ENCODE measurements at places on chromosomes 11 and 22.

DNA sequence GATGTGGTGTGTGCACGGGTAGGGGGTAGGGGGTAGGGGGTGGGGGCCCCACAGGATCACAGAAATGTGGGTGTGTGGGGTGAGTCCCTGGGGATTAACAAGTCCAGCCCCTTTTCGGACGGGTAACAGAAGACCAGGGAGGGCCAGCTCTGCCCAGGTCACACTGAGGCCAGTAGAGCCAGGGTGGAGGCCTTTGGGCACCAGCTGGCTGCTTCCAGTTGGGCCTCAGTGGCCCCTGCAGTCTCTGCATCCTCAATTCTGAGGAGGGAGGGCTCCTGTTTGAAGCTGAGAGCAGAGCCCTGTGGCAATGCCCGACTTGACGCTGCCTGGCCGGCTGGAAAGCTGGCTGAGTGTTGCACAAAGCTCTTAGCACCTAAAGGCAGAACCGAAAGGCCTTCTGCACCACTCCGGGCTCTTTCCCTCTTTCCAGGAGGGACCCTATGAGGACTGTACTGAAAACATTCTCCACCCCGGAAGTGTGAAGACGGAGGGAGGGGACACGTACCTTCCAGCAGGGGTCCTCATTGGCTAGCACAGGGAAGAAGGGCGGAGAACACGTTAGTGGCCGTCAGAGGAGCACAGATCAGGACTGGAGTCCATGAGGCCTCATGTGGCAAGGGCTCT, 120.4 kb downstream of the PHF21B start:
- DNase-seq = no peak

DNA sequence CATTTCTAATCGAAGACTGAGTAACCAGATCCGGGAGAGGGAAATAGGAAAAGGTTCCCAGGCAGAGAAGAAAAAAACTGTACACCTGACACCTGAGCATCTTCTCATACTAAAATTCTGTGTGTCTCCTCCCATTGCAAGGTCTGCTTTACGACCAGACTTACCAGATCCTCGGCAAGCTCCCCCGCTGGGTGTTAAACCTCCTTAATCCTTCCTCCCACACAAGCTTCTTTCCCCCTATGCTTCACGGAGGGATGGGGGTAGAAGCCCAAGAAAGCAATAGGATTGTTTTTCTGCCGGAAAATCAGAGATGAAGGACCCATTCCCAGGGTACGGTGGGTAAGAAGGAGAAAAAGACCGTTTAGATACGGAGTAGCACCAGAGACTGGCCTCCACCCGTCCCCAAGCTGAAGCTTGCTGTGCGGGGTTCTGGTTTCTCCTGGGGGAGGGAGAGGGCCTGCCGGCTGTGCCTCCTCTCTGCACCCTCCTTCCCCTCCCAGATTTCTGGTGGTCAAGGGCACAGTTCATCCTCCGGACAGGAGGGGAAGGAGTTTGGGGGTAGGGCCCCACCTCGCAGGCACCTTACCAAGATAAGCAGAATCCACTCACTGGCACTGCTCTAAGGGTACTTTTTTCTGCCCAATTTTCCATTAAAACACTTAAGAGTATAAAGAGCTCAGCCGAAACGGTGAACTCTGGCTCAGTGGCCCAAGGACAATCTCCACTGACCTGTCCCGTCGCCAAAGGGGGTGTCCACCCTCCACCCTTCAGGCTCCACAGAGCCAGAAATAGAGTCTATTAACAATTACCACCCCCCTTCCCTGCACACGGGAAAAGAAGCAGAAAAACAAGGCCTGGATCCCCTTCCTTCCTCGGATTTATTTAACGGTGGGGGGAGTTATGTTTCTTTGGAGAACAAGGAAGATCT, 1.2 kb downstream of the TOB2 start:
- DNase-seq = peak; percentile 44

DNA sequence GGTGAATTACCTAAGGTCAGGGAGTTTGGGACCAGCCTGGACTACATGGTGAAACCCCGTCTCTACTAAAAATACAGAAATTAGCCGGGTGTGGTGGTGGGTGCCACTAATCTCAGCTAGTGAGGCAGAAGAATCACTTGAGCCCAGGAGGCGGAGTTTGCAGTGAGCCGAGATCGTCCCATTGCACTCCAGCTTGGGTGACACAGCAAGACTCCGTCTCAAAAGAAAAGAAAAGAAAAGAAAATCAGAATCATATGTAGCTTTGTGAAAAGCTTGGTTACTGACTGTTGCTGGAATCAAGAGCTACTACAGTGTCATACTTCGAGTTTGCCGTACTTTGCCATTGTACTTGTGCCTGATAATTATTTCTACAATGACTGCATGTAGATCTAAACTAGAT, 4.2 kb upstream of the TMEM135 start:
- DNase-seq = no peak

- peak; percentile 91 for DNase-seq
Measured at GRCh38 chr22:28142361-28142961, 223.4 kb upstream of the PITPNB start.

DNA sequence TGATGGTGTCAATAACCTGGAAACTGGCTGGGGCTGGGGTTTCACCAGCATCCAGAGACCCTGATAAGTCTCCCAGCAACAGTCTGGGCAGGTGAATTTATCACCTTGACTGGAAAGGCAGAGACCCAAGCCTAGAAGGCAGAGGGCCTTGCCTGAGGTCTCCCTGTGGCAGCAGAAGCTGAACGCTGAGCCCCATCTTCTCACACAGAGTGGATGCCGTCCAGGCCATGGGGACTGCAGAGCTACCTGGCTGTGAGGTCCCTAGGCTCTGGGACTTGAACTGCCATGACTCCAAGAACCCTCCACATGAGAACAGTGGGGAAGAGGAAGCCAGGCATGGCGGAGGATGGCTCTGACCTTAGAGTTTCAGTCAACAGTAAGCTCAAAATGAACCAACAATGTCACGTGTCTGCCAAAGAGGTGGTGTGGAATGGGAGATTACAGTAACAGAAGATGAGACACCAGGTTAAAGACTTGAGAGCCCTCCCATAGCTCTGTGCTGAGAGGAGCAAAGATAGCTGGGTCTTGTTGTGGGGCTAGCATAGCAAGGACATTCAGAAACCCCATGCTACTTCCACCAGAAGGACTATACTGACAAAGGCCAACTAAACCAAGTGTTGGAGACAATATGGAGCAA, 79.1 kb upstream of the LINC01488 start:
- no peak for DNase-seq

DNA sequence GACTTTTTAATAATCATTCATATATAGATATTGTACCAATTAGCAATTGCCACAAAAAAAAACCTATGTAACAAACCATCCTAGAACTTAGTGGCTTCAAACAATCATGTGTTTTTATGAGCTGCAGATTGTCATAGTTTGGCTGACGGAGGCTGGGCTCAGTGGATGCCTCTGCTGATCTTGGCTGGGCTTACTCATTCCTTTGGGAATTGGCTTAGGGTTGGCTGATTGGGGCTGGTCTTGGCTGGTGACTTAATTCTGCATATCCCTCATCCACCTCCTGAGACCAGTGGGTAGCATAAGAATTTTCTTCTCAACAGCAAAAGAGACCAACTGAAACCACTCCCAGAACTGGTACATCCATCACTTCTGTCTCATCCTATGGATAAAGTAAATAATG, 57.9 kb upstream of the PHF21B start:
- DNase-seq = no peak

GRCh38 chr11:13859892-13860291, 102.6 kb upstream of the SPON1 start:
- no peak for DNase-seq

GRCh38 chr22:23272834-23273233, 92.5 kb downstream of the BCR start:
- DNase-seq = no peak

GRCh38 chr11:19628018-19628417, 84.6 kb upstream of the NAV2 start:
- peak; percentile 50 for DNase-seq

- no peak for DNase-seq
Measured at GRCh38 chr11:60910281-60910687, 3.7 kb upstream of the TMEM109 start.

- peak; percentile 76 for DNase-seq
Measured at GRCh38 chr11:86138958-86139357, 70.1 kb upstream of the PICALM start.

GRCh38 chr11:57779276-57779675, 17.7 kb downstream of the CTNND1 start:
- peak; percentile 59 for DNase-seq

GRCh38 chr22:49930596-49931412, 12.4 kb downstream of the CRELD2 start:
- DNase-seq = peak; percentile 65

GRCh38 chr11:33801821-33802193, 27.5 kb upstream of the FBXO3 start:
- no peak for DNase-seq

DNA sequence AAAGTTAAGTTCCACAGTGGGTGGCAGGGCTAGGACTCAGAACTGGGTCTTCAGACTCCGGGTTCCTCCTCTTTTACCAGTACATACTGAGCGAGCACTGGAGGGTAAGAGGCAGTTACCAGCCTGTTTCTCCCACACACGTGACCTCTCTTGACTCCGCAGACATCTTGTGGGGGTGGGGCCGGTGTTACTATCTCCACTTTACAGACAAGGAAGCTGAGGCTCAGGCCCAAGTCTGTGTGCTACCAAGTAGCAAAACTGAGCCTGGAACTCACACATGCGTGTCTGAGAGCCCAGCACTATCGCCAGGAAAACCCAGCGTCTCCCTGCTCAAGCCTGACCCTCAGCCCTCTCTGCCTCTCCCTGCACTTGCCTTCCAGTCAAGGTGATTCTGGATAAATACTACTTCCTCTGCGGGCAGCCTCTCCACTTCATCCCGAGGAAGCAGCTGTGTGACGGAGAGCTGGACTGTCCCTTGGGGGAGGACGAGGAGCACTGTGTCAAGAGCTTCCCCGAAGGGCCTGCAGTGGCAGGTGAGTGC, 16.0 kb upstream of the SMIM35 start:
- no peak for DNase-seq

- no peak for DNase-seq
Measured at GRCh38 chr11:117547946-117548345, 220.3 kb downstream of the CEP164 start.
